Stimulated activated CD4-positive, alpha-beta T cell treated with anti-CD3 and anti-CD28 coated beads, Interleukin-12 subunit alpha, Interleukin-12 subunit beta, amount 100 ng/mL, for 4 hours (primary cell): ENCODE measurements at places on chromosomes 7 and 10.

GRCh38 chr7:44157116-44158080, 16.3 kb upstream of the MYL7 start:
- no peak for DNase-seq

DNA sequence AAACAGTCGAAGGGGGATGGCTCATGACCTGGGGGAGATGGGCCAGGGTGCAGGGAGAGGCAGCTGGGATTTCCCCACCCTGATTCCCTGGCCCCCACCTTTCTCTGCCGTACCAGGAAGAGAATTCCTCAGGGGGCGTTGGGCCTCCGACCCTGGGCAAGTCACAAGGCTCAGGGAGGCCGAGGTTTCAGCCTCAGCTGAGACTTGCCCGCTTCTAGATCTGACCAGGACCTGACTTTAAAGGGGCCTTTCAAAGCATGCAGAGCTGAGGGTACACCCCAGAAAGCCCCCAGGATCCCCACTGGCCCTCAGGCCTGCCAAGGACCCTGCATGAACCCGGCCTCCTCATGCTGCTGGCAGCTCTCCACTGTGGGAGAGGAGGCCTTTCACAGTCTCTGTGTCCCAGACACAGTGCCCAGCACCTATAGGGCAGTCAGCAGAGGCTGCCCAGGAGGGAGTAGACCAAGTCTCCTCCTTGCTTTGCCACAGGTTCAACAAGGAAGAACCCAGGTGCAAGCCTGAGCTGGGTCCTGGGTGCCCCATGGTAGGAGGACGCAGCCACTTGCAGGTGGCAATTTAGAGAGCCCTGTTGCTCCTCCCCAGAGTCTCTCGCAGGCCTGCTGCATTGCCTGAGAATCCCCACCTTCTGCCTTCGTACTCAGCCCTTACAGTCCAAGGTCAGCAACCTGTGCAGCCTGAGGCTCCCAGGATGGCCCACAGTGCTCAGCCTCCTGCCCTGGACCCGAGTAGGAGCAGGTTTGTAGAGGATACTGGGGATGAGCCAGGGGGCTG, 89.3 kb downstream of the CHST15 start:
- no peak for DNase-seq

DNA sequence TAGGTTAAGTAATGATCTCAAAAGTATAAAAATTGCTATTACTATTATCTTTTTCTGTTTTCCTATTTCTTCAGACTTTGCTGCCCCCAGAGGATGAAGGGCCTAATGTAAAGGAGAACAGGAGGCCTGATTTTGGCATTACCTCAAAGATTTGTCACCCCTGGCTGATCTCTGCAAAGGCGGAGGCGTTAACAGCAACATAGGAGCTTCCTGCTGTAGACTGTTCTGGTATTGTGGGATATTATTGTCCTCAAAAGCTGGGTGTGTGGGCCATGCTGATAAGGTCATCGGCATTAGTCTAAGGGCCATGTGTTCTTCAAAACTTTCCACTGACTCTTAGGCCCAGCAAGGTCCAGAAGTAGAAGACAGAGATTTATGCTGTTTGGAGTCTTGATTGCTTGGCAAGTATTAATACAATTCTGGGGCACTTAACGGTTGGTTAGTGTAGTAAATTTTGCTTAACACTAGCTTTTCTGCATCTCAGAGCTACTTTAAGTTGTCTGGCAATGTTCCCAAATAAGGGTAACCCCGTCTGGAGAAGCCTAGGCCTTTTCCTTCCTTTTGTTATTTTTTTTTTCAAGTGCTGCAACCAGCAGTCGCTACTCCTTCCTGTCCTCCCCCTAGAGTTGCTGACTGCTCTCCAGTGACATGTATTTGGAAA, 14.0 kb upstream of the ENTPD1 start:
- DNase-seq = no peak

DNA sequence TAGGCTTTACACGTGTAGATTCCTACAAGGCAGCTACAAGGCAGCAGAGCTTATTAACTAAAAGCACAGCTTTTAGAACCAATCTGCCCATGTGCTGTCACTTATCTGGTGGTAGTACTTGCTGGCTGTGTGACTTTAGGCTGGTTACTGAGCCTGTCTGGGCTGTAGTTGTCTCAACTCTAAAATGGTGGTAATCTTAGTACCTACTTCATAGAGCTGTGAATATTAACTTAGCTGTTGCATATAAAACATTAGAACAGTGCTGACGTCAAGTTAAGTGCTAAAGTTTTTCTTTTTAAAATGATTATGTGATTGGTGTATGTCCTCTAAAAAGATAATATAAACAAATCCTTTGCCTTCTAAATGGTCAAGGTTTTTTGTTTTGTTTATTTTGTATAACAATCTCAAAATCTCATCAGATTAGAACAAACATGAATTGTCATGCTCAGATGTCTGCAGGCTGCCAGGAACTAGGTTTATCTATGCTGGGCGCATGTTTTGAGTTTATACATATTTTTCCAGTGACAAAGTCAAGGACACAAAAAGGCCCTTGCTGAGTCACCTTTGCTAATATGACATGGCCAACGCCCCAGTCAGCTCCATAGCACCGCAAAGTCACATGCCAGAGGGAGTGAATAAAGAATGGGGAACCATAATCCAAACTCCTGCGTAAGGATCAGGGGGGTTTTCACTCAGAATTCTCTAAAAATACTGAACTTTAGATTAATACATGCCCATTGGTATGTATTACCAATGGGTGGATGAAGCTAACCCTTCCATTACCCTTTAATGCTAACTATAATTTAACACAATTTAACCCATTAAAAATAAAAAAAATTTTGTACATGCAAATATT, 39.8 kb upstream of the ARL4A start:
- no peak for DNase-seq

GRCh38 chr10:13930120-13930519, 343.4 kb downstream of the PRPF18 start:
- DNase-seq = no peak

- no peak for DNase-seq
These were observed 104.4 kb upstream of the C1GALT1 start for GRCh38 chr7:7077945-7078344.
